ENCODE measurements at places on chromosomes 11 and 22.

- no peak for DNase-seq
Observed at GRCh38 chr11:74612877-74613276, 20.5 kb downstream of the POLD3 start.

- DNase-seq: no peak
Observed at GRCh38 chr11:133840479-133840941, 4.8 kb downstream of the SPATA19 start.

DNA sequence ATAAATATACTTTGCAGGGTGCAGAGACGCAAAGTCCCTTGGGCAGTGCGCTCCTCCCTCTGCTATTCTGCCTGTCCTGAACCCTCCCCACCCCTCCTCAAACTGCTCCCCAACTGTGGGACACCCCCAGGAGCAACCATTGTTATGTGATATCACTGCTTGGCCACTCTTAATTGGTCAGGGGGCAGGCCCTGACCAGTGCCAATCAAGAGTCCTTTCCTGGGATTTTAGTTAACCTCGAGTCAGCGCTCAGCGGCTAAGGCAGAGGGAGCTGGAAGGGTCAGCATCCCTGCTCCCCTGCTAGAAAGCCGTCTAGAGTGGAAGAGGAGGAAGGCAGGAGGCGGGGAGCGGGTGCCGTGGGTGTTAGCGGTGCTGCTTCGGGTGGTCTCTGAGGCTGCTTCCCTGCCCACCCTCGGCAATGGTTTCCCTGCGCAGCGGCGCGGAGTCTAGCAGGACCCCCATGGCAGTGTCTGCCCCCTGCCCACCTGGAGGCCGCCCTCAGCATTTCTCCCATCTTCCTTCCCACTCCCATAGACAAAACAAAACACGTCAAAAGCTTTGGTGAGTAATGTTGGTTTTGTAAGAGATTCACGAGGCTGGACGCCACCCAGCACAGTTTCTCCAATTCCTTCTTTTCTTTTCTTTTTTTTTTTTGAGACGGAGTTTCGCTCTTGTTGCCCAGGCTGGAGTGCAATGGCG, 38.4 kb upstream of the A4GALT start:
- no peak for DNase-seq

DNA sequence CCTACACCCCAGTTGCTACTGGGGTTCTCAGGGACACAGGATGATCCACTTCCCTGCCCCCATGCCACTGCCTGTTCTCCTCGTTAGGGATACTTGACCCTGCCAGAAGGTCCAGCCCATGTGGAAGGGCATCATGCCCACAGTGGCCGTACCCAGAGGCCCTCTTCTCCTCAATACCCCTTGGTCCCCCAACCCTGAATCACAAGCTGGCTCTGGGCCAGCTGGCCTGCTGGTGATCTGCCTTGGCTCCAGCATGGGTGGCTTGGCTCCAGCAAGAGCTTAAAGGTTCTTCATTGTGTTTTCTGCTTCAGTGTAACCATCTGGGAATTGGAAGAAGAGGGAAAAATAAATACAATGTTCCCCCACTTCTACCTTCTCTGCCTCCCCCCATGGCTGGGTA, 11.1 kb upstream of the TPBGL start:
- no peak for DNase-seq

All from CD4-positive, alpha-beta T cell treated with Interleukin-15 for 1 hour (primary cell).